ENCODE measurements at places on chromosomes 7 and 10.

DNA sequence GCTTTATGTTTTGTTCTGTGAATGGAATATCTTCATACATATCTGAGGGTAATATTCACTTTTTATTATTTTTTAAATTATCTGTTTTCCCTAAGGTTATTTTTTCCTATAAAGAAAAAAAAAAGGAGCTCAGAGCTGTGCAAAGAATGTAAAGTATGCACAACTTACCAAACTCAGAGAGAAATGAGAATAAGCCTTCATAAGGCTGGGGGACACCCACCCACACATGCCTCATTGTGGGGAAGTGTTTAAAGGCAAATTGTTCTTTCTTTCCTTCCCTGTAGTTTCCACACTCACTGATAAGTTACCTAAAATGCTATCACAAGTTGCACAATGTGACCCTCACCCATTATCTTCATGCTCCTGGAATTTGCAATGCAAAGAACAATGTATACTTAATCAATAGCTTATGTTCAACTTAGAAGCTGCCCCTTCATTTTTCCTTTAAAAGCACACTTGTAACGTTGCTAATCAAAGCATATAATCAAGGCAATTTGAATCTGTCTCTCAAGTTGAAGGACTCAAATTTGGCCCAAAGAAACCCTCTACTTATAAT lies 108.1 kb downstream of the GNAT3 start:
- DNase-seq = no peak

- DNase-seq = no peak
Measured at GRCh38 chr10:116636976-116637375, 16.2 kb downstream of the PNLIPRP2 start.

DNA sequence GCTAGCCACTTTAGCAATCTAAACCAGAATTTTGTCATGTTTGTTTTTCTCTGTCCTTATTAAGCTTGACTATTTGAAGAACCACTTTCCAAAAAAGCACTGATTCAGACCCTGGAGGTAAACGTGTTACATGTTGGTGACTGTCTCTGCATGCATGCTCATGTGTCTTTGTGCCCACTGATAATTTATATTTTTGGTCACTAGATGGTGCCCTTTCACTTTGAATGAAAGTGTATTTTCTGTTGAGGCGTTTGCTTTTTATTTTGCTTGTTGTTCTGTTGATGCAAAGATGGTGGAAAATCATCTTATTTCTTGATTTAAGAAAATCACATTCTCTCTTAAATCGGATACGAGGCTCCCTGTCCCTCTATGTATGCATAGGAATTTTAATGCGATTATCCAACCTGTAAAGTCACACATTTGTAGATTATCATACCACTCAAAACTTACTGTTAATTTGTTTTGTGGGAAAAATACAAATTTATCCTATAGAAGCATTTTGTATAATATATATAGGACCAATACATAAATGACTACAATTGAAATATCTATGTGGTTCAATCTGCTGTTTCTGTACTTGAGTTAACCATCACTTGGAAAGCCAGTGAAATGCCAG lies 269.3 kb downstream of the BICC1 start:
- DNase-seq = no peak

- DNase-seq = no peak
Measured at GRCh38 chr7:77697535-77697831, 1.2 kb downstream of the RSBN1L start.

GRCh38 chr7:72037516-72037915 lies 374.6 kb downstream of the CALN1 start:
- no peak for DNase-seq

DNA sequence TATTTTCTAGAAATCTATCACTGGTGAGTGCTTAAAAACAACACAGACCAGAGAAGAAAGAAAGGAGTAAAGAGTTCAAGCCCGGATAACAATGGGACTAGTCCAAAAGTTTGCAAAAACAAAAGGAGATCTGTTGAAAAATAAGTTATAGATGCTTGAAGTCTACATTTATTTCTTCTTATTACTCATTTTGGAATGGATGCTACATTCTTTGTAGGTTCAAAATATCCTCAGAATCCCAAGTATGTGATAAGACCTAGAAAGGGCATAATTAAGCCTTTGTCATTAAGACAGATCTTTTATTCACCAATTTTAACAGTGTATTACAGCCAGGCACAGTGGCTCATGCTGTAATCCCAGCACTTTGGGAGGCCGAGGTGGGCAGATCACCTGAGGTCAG lies 42.7 kb upstream of the ITGB8 start:
- no peak for DNase-seq
